ENCODE measurements at places on chromosomes 3 and 15. TPM values are rescaled to one million over a fixed set of nuclear protein-coding genes. Genes with fewer than 3 reads are reported as not detected.
A peak's percentile ranks its signal among the peaks of the same experiment; 100 is the strongest.

DNA sequence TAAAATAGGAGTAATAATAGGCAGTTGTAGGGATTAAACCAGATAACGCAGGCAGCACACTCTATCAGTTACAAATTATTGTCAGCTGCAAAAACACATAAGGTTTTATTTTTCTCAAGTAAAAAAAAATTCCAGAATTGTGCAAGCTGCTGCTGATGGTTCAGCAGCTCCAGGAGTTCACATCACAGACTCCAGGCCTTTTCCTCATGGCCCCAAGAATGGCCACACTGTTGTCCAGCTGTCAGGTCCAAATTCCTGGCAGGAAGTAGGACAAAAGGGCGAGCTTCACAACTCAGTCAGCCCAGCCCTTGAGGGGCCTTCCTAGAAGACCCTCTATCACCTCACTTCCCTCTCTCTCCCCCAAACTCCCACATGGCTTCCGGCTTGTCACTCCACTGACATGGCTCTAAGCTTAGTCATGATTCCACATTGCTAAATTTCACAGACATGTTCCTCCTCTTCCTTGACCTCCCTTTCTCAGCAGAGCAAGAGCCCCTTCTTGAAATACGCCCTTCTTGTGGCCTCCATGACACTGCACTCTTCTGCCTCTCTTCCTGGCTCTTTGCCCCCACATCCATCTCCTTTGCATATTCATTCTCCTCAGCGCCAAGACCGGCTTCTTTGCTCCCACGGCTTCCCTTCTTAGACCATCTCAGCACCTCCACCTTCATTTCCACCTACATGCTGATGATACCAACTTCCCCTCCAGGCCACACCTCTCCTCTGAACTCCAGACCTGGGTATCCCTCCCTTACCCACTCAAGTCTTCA, 27.4 kb upstream of the FAM174B start:
- DNase-seq = no peak

- no peak for DNase-seq
Observed at GRCh38 chr15:62426387-62426956, 261.4 kb upstream of the C2CD4B start.

Gene IMPG2
- 0.76 TPM for total RNA-seq

DNA sequence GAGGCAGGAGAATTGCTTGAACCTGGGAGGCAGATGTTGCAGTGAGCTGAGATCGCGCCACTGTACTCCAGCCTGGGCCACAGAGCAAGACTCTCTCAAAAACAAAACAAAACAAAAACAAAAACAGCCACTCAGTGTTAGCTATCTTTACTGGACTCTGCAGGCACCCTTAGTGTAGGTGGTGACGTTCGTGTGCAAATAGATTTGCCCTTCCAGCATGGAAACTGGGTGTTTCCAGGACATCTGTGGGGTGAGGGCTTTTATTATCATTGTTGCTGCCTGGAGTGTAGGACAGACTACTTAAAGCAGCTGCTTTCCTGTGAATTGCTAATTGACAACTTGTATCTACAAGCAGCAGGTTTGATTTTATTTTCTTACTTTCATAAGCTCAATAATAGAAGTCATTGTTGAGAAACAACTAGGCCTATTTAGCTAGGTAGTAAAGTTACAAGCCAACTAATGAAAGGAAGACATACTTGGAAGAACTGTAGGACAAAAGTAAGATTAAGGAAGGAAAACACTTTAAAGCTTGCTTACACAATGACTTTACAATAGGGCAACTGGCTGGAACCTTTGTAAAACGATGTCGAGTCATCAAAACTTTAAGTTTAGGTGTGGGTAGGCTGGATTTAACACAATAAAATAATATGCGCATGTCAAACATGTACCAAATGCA, 25.4 kb upstream of the SPPL2A start:
- DNase-seq = no peak

Gene GOLGA8T
- total RNA-seq = not detected

DNA sequence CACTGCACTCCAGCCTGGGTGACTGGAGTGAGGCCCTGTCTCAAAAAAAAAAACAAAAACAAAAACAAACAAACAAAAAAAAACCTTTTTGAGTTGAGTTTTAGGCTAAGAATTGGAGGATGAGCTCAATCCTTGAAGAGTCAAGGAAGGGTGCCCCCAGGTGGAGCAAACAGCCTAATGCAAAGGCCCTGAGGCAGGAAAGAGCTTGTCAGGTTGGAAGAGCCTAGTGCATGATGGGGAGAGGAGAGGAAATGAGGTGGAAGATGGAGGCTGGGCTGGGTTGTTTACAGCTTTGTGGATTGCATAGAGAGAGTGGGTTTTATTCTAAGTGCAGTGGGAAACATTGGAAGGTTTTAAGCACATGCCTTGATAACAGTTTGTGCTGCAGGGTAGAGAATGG, 2.1 kb upstream of the SNX22 start:
- no peak for DNase-seq

Gene GOLGA6L7
- not detected for total RNA-seq

Gene OR5K2
- not detected for total RNA-seq

Gene TRPM1
- total RNA-seq = not detected

DNA sequence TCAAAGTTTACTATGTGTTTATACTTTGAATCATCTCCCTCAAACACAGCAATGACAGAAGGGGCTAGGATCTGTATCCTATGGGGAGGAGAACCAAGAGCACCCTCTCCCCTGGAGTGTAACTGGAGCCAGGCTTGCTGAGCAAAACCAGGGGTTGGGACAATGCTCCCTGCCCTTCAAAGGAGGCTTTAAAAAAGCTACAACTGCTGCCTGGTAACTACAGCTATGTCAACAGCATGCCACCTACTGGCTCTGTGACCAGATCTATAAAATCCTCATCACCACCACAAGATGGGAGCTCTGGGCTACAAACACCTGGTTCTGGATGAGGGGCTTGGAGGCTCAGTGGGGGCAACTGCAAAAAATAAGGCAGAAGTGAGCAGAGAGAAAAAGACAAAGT, 61.9 kb downstream of the ANO10 start:
- no peak for DNase-seq

GRCh38 chr3:160569894-160570652, 4.7 kb upstream of the KPNA4 start:
- DNase-seq = peak; percentile 54

Gene RTP3
- not detected for total RNA-seq

Gene EPHA3
- not detected for total RNA-seq

Gene DISP2
- 1.2 TPM for total RNA-seq

Gene AHSG
- total RNA-seq = not detected

Gene SPSB4
- 0.22 TPM for total RNA-seq

GRCh38 chr3:46378426-46378942, 7.7 kb downstream of the CCR5 start:
- peak; percentile 56 for DNase-seq

Gene CCDC13
- 1.2 TPM for total RNA-seq

DNA sequence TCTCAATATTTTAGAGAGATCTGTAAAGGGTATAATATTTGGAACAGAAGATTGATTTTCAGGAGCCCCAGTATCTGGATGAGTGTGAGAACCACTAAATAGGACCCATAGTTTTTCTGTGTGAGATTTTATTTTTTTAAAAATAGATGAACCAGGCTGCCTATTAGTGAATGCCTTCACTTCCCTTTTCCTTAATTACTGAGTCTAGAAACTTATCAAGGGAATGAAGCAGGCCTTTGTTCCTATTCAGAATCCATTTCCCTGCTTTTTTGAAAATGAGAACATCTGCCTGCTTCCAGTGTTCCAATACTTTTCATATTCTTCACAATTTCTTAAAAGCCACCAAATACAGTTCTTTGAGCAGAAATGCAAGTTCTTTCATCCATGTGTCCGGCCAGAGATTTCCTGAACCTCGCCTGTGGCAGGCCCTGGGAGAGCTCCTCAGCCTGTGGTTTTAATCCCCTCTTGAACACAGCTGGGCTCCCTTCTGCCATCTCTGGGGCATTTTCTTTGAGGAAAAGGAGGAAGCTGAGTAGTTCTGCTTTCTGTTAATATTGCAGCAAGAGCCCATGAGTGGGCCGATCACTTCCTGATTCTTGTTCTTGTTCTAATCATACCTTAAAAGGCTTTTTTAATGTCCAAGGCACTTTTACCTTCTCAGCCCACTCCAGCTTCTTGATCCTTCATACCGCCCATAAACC, 4.7 kb downstream of the EHD4 start:
- DNase-seq = peak; percentile 73

Gene SERPINI2
- total RNA-seq = not detected

Gene AGBL1
- total RNA-seq = not detected

Gene GABRB3
- not detected for total RNA-seq

Gene SPPL2A
- total RNA-seq = 80.1 TPM

DNA sequence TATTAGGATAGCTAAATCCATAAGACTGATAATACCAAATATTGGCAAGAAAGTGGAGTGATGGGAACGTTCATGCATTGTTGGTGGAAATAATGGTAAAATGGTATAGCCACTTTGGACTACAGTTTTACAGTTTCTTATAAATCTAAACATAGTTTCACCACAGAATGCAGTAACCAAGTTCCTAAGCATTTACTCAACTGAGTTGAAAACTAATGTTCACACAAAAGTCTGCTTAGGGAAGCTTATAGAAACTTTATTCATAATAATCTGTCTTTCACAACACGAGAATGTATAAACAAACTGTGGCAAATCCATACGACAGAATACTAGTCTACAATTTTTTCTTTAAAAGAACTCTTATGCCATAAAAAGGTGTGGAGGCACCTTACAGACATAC, 969.3 kb downstream of the FHIT start:
- no peak for DNase-seq

GRCh38 chr3:35592589-35593295, 46.6 kb upstream of the ARPP21 start:
- no peak for DNase-seq

DNA sequence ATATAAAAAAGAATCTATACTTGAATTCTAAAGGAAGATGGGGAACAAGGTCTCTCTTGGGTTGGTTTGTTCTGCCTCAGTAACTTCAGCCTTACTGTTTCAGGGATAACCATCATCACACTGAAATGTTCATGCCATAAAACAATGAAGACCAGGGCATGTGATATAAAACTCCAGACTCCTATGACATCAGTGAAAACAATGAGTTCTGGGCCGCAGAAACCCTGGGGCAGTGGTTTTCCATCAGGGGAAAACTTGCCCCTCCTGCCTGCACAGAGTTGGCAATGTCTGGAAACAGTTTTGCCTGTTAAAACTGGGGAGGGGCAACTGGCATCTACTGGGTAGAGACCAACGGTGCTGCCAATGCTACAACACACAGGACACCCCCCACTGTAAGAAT, 46.8 kb downstream of the CA12 start:
- no peak for DNase-seq

- no peak for DNase-seq
Observed at GRCh38 chr3:37218206-37218605, 43.8 kb upstream of the LRRFIP2 start.

Gene CLDN16
- not detected for total RNA-seq

Gene SRGAP3
- total RNA-seq = not detected

GRCh38 chr3:108474581-108474980, 35.8 kb downstream of the MYH15 start:
- no peak for DNase-seq

Gene C3orf18
- total RNA-seq = 2.6 TPM

DNA sequence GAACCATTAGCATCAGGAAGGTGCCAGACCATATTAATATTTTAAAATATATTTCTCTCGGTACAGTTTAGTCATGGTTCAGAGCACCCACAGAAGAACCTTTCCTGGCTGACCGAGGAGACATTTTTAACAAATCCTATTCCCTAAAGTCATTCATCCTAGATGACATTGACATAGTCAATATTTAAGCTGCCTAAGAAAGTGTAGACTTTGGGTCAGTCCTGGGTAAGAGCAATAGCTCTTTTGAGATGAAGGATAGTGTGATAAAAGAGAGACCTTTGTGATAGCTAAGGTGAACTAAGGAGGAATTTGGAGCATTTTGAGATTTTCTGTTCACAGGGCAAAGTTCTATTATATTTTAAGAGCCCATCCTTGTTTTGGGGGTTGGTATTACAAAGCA, 47.5 kb downstream of the ZNF609 start:
- DNase-seq = no peak

Gene HESX1
- 0.58 TPM for total RNA-seq

- DNase-seq = no peak
Observed at GRCh38 chr3:130490241-130490640, 26.7 kb upstream of the COL6A6 start.

GRCh38 chr3:195005251-195005620, 265.7 kb downstream of the XXYLT1 start:
- no peak for DNase-seq

Gene FAM174B
- 30.2 TPM for total RNA-seq

GRCh38 chr3:29686889-29687592, 406.2 kb downstream of the RBMS3 start:
- peak; percentile 83 for DNase-seq

- no peak for DNase-seq
Observed at GRCh38 chr15:39433376-39433775, 147.5 kb upstream of the THBS1 start.

- DNase-seq = peak; percentile 12
Observed at GRCh38 chr3:23710555-23710954, 95.2 kb upstream of the UBE2E1 start.

Gene MYH15
- total RNA-seq = 0.14 TPM

DNA sequence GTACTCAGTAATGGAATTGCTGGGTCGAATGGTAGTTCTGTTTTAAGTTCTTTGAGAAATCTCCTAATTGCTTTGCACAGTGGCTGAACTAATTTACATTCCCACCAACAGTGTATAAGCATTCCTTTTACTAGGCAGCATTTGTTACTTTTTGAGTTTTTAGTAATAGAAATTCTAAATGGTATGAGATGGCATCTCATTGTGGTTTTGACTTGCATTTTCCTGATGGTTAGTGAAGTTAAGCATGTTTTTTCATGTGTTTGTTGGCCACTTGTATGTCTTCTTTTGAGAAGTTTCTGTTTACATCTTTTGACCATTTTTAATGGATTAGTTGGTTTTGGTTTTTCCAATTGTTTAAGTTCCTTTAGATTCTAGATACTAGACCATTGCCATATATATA, 28.4 kb downstream of the TP63 start:
- DNase-seq = no peak

DNA sequence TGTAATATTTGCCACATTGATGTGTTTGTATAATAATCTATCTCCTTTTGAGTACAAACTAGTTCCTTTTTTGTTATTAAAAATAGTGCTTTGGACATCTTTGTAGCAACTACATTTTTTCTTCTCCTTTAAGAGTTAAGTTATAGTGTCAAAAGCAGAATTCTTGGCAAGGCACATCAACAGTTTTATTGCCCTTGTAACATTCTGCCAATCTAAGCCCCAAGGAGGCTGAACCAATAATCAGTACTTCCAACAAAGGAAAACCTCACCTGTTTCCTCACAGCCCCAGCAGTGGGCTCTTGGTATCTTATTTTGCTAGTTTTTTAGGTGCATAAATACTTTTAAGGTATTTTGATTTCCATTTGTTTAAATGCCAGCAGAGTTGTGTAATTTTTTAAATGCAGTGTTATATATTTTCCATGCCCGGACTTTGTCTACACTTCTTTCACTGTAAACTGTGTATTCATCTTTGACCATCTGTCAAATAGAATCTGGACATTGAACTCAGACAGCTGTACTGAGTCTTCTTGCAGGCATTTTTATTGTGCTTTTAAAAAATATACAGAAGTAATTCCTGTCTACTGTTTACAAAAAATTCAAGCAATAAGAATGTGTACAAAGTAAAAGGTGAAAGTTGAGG, 101.0 kb downstream of the MYLK start:
- DNase-seq = peak; percentile 6
